ENCODE measurements at places on chromosomes 1 and 21.

DNA sequence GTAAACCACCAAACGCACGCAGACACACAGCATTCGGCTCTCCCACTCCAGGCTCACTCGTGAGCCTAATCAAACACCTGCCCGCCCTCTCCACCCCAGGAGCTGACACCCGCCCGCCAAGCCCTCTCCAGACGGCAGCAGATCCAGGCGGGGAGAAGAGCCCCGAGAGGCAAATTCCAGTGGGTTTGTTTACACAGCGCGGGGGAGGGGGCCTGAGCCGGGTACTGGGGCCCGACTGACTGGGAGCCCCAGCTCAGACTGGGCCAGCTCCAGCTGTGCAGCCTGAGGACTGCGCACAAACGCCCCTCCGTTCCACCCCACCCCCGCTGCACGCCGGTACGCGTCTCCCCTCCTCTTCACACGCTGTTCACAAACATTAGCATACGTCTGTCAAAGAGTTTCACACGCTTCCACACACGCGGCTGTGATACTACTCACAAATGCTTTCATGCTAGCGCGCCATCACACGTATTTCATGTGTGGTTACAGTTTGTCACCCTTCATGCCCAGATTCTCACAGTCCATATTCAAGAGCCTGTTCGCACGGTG is 1.0 kb upstream of the EFNA1 start:
- DNase-seq: peak; percentile 74

- DNase-seq: no peak
Measured at GRCh38 chr1:161324020-161324419, 9.8 kb downstream of the SDHC start.

GRCh38 chr1:42381280-42381673 is 685 bp downstream of the RIMKLA start:
- no peak for DNase-seq

DNA sequence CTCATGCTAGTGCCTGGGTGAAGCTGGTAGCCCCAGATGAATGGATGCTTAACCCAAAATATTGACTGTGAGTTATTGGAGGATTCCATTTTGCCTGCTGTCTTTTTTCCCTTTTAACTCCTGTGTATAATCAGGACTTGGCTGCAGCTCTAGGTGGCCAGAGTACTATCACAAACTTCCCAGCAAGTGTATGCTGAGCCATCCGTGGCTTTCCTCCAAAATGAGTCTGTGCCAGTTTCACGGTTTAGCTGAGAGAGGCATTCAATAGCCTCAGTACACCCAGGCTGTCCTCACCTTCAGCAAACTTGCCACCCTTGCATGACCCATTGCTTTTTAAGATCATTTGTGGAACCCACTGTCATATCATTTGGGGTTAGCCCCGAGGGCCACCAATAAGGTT is 5.3 kb upstream of the DPT start:
- no peak for DNase-seq

DNA sequence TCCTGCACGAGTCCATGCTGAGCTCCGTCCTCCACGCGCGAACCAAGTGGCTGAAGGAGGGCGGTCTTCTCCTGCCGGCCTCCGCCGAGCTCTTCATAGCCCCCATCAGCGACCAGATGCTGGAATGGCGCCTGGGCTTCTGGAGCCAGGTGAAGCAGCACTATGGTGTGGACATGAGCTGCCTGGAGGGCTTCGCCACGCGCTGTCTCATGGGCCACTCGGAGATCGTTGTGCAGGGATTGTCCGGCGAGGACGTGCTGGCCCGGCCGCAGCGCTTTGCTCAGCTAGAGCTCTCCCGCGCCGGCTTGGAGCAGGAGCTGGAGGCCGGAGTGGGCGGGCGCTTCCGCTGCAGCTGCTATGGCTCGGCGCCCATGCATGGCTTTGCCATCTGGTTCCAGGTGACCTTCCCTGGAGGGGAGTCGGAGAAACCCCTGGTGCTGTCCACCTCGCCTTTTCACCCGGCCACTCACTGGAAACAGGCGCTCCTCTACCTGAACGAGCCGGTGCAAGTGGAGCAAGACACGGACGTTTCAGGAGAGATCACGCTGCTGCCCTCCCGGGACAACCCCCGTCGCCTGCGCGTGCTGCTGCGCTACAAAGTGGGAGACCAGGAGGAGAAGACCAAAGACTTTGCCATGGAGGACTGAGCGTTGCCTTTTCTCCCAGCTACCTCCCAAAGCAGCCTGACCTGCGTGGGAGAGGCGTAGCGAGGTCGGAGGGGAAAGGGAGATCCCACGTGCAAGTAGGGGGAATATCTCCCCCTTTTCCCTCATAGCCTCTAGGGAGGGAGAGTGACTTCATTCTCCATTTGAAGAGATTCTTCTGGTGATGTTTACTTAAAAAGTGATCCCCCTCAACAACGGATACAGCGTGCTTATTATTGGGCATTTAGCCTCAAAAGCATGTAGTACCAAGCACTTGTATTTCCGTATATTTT is 991 bp downstream of the PRMT6 start:
- peak; percentile 62 for DNase-seq

- DNase-seq: no peak
Measured at GRCh38 chr1:31822766-31823165, 6.9 kb upstream of the SPOCD1 start.

DNA sequence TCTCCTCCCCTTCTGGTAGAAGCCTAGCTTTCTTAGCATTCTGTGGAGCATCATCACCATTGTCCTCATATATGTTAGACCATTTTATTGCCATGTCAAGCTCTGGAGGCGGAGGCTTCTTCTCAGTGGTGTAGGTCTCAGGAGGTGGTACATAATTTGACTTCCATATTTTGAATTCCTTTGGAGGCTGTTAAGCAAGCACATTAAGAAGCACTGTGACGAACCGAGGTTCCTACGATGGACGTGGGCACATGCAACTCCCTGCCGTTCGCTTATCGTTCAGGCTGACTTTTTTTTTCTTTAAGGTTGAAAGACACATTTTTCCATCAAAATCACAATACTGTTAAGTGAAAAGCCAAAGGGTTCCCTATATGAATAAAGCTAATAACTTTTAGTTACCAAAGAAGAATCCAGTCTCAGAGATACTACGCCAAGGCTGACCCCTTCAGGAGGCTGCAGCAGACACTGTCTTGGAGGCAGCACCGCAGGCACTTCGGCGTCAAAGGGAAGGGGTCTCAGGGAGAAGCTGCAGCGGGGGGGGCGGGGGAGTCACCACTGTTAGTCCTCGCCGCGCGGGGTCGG is 835 bp downstream of the C1orf52 start:
- DNase-seq: no peak

GRCh38 chr1:242454262-242455051 is 70.0 kb downstream of the PLD5 start:
- peak; percentile 19 for DNase-seq

DNA sequence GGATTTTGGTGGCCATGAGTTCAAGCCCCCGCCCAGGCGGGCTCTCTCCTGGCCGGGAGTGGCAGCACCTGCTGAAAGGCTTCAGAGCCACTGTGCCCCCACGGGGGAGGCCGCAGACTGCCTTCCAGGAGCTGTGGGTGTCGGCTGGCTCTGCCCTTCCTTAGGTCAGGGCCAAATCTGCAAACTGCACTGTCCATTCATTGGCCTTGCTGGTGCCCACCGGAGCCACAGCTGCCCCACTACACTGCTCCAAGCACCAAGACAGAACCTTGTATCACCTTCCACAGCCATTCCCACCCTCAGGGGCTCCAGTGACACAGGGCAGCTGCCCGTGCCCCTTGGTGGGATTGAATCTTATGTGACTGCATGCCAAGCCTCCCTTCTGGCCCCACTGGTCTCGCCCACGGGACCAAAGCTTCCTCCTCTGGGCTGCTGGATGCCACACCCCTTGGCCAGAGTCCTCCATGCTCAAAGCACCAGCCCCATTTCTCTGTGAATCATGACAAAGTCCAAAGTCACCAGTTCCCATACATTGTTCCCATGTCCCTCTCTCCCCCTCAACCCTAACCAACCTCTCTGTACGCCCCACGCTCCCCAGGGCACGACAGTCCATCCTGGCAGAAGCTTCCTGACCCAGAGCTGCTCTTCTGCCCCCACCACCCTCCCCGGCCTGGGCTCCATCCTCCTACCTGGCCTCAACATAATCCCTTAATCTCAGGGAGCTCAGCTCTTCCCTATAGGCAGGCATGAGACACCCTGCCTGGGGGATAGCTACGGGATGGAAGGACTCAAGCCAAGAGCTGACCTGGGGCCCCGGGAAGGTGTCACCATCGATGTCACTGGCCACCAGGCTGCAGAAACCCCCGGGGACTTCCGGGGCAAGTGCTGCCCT is 20.9 kb upstream of the GPR153 start:
- no peak for DNase-seq

DNA sequence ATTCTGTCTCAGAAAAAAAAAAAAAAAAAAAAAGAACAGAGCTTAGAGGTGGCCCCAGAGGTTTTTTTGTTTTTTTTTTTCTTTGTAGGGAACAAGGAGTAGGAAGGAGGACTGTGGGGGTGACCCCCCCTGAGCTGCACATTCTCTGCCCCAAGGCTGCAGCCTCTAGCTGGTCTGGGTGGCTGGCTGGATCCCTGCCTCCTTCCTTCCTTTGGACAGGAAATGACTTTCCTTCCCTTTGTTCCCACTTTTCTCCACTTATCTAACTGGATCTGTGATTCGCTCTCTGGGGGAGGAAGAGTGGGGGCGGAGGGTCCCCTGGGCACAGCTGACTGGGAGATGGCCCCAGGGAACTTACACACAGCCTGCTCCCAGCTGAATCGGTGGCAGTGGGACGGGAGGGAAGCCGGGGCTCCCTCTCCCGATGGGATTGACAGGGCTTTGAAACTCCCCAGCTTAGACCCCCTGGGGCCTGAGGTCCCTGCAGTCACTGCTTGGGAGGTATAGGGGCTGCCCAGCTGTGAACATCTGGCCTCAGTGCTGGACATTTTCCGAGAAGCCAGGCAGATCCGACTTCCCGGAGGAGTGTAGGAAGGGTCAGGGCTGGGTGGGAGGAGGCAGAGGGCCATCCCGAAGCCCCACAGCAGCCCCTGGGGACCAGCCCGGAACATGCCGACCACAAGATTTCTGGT is 2.1 kb downstream of the FBLIM1 start:
- DNase-seq: peak; percentile 90

DNA sequence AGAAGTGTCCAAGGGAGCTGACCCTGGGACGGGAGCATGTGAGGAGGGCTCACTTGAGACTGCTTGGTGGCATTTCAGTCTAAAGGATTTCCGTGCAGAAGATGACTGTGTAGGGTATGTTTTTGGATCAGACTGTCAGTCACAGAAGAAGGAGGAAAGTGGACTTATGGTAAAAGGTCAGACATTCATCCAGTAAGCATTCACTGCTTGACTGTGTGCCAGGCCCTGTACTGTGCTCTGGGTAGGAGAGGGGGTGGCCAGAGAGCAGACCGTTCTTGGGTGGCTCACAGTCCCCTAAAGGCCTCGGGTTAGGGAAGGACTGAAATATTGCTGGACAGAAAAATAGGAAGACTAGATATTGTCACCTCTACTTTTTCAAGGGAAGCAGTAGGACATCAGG is 2.1 kb upstream of the SERINC2 start:
- DNase-seq: no peak

- DNase-seq: no peak
Measured at GRCh38 chr1:89581859-89582258, 51.1 kb upstream of the LRRC8C start.

DNA sequence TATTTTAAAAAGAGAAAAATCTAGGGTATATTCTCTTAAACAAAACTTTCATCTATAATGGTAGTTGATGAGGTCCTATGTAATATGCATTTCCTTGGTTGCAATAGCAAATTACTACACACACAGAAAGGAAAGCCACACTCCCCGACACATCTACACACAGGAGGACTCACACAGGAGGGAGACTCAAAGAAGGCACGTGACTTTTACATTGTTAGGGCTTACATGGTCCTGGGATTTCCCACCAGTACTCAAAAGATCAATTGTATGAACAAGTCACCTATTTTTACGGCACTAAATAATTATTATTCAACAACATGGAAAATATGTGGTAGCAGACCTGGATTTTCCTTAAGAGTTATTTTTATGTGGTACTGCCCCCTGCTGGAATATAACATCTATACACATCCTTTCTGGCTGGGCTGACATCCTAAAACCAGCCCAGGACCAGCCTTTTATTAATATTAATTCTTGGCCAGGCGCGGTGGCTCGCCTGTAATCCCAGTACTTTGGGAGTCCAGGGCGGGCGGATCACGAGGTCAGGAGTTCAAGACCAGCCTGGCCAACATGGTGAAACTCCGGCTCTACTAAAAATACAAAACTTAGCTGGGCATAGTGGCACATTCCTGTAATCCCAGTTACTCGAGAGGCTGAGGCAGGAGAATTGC is 33.9 kb upstream of the LGALS8 start:
- peak; percentile 52 for DNase-seq

GRCh38 chr1:225998560-225999226 is 450 bp downstream of the SDE2 start:
- DNase-seq: peak; percentile 57

Measured in mesenchymal stem cell (in vitro differentiated cells and primary cell).